Fibroblast of gingiva (primary cell): ENCODE measurements at places on chromosomes 1 and 21.

- no peak for DNase-seq
These were observed 49.0 kb downstream of the SIM2 start for GRCh38 chr21:36747815-36748383.

GRCh38 chr1:221778535-221779142 lies 36.8 kb upstream of the DUSP10 start:
- no peak for DNase-seq

DNA sequence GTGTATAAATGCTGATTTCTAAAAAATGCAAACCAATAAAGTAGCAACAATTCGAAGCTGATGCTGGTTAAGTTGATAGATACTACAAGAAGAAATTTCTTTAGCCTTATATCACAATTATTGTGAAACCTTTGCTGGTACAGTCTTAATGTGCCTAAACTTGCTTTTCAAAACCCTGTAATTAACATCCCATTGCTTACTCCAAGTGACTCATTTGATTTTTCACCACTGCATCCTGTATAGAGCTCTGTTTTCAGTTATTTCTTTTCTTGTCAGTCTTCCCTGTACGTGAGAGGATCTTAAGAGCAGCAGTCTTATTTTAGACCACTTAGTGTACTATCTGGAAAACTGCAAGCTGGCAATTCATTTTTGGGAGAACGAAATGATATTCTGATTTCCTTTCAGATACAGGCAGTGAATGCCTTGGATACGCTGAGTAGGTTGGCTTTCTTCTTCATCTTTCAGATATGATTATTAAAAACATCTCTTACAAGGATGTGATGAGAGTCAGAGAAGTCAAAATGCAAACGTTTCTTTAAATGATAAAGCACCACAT lies 210.3 kb downstream of the KCTD3 start:
- DNase-seq = peak; percentile 11

- DNase-seq = peak; percentile 59
These were observed 37.9 kb upstream of the MGST3 start for GRCh38 chr1:165592945-165593823.

- DNase-seq = no peak
These were observed 119.7 kb upstream of the LMO4 start for GRCh38 chr1:87208931-87209330.

DNA sequence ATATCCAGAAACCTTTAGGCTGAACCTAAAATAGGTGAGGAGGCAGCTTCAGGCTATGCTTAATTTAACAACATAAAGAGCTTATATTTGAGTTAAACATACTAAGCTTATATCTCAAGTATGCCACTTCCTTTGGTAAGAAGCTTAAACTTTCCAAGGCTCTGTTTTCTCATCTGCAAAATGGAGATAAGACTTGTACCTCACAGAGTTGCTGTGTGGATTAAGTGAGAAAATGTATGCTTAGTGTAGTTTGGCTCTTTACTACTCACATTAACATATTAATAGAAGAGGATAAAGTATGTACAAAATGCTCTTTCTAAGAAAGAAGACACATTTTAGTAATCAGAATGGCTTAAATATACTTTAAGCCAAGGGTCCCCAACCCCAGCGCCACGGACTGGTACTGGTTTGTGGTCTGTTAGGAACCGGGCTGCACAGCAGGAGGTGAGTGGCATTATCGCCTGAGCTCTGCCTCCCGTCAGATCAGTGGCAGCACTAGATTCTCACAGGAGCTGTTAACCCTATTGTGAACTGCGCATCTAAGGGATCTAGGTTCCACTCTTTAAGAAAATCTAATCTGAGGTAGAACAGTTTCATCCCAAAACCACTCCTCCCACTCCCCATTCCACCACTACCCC lies 77.2 kb downstream of the HS2ST1 start:
- no peak for DNase-seq

- DNase-seq = no peak
These were observed 222.9 kb upstream of the KCNK2 start for GRCh38 chr1:214859647-214860046.

DNA sequence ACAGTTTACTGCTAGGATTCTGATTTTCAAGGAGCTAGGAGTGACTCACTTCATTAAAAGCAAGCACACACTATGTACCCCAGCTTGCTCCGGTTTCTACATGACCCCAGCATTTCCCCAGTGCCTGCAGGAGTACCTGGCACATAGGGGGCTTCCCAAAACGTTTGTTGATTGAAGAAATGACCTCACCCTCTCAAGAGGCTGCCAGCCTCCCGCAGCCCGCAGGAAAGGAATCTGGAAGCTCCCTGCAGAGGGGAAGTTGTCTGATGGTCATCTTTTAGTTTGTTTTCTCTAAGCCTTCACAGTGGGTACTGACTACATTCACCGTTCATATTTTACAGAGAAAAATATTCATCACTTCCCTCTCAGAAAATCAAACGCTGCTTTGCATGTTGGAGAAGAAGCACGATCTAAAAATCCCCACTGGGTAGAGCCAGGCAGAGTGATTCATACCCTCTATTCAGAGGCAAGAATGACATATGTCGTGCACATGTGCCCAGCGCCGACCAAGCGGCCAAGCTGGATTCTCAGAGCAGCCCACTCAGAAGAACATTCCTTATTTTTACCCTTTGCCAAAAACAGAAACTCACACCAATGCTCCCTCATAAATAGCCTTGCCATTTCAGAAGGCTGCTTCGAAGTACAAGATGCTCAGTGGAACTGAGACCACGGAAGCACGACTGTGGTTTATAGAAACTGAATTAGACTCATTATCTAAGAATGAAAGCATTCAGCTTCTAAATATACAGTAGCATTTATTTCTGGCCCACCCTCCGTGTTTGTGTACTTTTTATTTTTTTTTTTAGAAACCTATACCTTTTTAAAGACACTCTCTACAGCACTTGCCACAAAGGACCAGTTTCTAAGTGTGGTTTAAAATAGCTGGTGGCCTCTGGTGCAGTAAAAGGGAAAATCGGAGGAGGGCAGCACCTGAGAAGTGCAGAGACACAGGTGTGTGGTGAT lies 143.2 kb downstream of the MIS18A start:
- DNase-seq = peak; percentile 52

- DNase-seq = peak; percentile 96
These were observed 8.2 kb upstream of the IRF2BP2 start for GRCh38 chr1:234617986-234618736.

- DNase-seq = no peak
These were observed 39.5 kb downstream of the TMEM51 start for GRCh38 chr1:15192916-15193550.

- no peak for DNase-seq
These were observed 12.0 kb upstream of the C1orf167 start for GRCh38 chr1:11749996-11750395.

DNA sequence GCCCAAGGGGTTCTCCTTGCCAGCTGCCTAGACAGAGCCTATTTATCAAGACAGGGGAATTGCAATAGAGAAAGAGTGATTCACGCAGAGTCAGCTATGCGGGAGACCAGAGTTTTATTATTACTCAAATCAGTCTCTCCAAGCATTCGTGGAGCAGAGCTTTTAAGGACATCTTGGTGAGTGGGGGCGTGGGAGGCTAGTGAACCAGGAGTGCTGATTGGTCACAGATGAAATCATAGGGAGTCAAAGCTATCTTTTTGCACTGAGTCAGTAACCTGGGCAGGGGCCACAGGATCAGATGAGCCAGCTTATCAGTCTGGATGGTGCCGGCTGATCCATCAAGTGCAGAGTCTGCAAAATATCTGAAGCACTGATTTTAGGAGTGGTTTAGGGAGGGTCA lies 64.8 kb upstream of the MRPS6 start:
- no peak for DNase-seq

GRCh38 chr1:22471078-22471477 lies 19.4 kb downstream of the ZBTB40 start:
- DNase-seq = peak; percentile 62

- DNase-seq = no peak
These were observed 12.4 kb upstream of the ZP4 start for GRCh38 chr1:237902960-237903743.

- DNase-seq = no peak
These were observed 301.8 kb upstream of the NRIP1 start for GRCh38 chr21:15366555-15366954.
